NAMALWA (cell line): ENCODE measurements at places on chromosomes 6 and 20.

GRCh38 chr6:56374841-56375369 lies 127.5 kb upstream of the COL21A1 start:
- no peak for DNase-seq

DNA sequence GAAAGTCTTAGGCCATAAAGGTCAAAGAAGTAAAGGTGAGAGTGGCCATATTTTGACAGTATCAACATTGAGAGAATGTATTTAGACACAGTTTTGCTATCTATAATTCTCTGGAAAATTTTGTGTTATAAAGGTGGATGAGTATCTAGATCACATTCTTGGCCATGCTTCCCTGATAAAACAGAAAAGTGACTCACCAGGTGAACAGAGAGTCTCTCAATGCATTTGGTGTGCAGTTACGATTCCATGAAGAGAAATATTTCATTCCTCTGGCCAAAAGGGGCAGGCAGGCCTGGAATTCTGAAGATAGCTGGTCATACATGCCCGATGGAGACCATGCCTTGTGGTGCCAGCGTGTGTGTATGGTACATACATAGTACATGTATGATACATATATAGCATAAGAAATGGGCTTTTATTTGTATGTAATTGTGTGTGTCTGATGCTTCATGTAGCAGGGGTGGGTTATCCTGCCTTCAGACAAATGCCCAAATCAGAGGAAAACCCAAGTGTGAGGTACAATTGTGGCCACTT lies 164.0 kb downstream of the SOBP start:
- no peak for DNase-seq

DNA sequence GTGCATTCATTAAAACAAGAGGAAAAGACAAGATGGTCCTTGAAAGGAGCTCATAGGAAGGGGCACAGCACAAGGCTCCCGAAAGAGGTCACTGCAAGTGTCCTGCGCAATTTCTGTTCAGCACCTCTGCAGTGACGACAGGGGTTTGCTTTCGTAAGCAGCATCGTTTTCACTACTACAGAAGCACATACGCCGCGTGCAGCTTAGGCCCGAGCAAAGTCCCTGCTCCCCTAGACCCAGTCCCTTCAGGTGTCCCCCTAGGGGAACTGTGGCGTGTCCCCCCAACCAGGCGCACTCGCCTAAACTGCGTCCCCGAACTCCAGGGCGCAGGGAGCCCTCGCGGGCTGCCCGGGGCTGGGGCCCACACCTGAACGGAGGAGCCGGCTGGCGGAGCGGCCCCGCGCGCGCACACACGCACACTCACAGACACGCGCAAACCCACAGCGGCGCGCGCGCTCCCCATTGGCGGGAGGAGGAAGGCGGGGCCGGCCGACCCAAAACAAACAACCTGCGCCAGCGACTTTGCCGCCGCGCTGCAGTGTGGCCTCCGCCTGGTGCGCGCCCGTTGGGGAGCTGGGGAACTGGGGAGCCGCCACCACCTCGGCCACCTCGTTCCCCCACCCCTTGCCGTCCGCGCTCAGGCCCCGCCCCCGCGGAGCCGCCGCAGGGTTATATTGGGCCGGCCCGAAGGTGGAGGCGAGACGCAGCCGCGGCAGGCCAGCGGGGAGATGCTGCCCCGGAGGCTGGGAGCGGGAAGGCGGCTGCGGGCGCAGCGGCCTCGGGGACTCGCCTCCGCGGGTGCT lies at the start of gene FOXQ1:
Gene FOXQ1 (plus strand): TSS at position 699 of the 803 bp plus-strand sequence. CDS start 607 bp downstream, outside the sequence.
- no peak for DNase-seq

GRCh38 chr6:143515061-143515760 lies 3.7 kb upstream of the FUCA2 start:
- DNase-seq: no peak

DNA sequence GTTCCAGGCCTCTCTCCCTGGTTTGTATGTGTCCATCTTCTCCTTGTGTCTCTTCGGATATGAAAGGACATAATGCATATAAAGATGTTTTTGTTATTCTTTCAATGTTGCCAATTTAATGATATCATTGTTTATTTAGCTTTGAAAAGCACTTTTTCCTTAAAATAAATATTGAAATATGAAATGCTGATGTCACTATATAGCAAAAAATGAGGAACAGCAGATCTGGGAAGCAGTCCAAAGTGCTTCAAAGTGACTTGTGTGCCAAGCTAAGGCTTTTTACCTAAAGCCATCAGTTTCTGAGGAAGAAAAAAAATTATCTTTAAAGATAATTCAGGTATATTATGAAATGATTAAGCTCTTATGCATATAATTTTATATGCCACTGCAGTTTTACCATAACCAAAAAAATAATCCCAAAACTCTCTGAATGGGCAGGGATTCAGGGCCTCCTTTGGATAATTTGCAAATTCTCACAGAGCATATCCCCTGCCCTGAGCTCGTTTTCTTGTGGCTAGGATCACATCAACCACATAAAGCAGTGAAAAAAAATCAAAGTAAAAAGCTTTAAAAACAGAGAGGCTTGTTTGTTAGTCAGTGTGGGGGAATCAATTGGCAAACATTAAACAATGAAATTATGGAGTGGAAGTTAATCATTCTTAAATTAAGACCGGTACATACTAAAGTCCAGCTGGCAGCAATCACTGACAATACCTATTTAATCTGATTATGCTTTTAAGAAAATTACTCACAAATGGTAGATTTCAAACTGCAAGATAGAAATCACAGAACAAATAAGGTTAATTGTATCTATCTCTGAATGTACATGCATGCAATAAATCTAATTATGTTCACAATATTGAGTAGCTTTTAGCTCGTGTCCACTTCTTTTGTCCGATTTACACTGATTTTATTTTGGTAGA lies 1027.9 kb upstream of the ADGRB3 start:
- no peak for DNase-seq

GRCh38 chr6:53411451-53411850 lies 62.7 kb upstream of the ELOVL5 start:
- no peak for DNase-seq

GRCh38 chr6:137217801-137218472 lies 1.2 kb downstream of the IFNGR1 start:
- DNase-seq: peak; percentile 43

- DNase-seq: no peak
Measured at GRCh38 chr6:85419046-85419759, 30.7 kb upstream of the NT5E start.

DNA sequence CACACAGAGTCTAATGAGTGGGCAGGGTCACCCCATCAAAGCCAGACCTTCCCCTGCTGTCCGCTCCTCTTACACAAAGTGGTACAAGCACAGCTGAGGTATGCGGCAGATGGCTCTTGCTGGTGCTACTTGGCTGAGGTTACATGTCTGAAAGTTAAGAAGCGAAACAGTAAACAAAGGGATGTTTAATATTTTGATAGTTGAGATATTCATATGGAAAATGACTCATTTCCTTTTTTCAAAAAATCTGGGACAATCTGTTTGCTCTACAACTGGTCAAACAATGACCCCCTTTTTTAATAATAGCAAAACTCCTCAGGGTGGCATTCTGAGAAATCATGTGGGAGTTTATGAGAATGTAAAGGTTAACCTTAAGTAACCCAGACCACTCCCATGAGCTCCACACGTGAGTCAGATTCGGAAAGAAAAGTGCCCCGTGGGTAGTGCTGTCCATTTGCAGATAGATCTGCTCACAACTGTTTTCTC lies 245.3 kb downstream of the TBXT start:
- no peak for DNase-seq

- no peak for DNase-seq
Measured at GRCh38 chr6:72861059-72861458, 239.2 kb downstream of the KCNQ5 start.

DNA sequence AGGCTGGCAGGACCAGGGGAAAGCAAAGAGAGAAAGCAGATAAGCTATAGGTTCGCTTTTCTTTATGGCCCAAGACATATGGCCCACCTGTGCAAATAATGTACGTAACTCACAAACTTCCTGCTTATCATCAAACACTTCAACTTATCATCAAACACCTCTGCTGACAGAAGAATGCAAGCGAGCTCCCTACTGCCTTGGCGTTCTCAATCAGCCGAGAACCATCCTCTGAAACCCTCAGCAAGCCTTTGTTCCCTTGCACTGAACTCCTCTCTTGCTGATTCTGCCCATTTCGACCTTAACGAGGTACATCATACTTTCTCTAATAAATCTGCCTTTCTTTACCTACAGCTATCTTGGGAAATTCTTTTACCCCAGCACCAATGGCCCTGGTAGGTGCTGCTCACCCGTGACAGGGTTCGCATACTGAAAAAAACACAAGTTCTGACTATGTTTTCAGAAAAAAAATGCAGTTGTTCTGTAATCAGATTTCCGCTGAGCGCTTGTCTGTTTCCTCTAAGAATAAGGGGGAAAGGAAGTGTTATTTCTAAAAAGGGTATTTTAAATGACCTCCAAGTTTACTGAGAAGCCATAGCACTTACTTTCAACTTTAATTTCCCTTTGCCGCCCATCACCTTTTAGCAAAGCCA lies 28.3 kb downstream of the SERPINB6 start:
- DNase-seq: peak; percentile 9

DNA sequence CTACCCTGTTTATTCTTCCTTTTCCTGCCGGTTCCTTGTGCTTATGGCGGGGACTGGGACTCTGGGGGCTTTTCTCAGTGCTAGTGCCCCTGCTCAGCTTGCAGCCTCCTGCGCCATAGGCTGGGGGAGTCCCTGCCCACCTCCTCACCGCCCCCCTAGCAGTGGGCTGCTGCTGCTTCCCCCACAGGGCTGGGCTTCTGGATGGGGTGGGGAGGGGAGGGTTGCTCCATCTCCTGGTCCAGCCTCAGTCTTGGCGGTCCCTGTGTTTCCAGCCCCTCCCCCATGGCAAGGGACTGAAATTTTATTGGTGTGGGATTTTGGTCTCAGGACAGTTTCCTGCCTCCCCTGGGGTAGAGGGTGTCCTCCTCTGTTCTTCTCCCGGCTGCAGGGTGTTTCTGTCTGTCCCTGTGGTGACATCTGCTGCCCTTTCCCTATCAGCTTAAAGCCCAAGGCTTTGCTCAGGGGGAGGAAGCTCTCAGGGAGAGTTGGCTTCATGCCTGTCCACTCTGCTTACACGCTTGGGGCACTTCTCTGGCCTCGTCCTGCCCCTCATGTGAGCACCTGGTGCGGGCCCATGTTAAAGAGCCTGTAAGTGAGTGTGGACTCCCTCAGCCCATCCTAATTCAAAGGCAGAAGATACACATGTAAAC lies 100.6 kb downstream of the HIVEP1 start:
- DNase-seq: no peak

GRCh38 chr20:54324041-54324440 lies 116.2 kb downstream of the PFDN4 start:
- no peak for DNase-seq

DNA sequence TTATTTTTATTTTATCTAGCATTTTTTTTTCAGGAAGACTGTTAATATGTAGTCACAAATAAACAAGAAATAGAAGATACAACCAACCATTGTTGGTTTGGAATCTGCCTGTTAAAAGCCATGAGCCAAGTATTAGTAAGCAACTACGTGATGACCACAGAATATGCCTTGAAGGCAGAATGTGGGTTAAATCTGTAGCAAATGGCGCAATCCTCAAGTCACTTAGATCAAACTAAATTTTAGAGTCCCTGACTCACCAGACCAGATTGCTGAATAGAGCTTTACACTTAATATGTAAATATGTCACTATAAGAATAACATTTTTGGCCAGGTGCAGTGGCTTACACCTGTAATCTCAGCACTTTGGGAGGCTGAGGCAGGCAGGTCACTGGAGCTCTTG lies 800.1 kb upstream of the CITED2 start:
- DNase-seq: no peak

- no peak for DNase-seq
Measured at GRCh38 chr6:157841211-157841840, 18.3 kb downstream of the SNX9 start.

DNA sequence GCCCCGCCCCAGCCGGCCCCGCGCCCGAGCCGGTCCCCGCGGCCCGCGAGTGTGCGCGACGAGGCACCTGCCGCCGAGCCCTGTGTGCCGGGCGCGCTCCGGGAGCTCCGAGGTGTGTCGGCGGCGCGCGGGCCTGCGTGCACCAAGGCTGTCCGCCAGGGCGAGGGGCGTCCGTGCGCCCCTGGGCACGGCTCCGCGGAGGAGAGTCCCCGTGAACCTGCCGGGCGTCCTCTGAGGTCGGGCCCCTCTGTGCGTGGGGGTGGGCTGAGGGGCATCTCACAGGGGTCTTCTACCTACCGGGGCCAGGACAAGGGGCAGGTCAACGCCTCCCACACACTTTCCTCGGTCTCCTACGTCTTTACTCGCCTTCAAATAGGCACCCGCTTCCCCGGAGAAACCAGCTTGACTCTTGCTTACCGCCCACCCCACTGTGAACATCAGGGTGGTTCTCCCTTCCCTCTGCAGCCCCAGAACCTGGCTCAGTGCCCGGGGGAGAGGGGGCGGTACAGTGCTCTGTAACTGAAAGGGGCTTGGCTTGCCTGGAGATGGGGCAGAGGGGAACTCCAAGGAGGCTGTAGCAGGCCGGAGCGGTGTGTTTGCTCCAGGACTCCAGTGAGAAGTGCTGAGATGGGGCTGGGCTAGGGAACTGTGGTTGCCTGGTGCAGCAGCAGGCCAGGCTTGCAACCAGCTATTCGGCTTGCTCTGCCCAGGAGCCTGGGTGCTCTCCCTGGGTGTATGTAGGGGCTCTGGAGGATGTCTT lies at the start of gene SAMD10:
Gene SAMD10 (minus strand): TSS at position 86 of the 760 bp plus-strand sequence. CDS start 175 bp downstream, outside the sequence.
- peak; percentile 81 for DNase-seq

DNA sequence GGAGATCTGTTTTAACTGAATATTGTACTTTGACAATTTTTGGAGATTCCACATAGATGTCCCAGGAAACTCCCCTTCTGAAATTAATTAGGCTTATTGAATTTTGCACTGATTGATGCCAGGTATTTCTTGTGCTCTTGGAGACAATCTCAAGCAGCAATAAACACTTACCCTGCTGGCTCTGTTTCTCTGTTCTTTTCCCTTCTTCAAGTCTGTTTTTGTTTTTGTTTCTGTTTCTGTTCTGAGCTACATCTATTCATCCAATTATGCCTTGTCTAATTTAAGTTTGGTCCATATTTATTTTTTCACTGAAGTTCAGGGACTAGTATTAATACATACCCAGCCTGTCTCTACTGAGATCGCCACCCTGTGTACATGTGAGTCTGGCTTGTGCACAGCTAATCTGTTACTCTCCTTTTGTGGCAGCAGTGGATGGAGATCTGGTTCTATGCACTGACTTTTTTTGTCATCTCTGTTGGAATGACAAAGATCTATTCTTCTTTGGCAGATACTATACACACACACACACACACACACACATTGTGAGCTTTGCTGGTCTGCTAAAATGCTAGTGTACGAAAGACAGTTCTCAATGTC lies 51.9 kb downstream of the IL22RA2 start:
- no peak for DNase-seq

GRCh38 chr6:42443312-42444060 lies 8.2 kb downstream of the TRERF1 start:
- no peak for DNase-seq

- DNase-seq: no peak
Measured at GRCh38 chr6:147142684-147143245, 61.5 kb upstream of the STXBP5 start.

- DNase-seq: no peak
Measured at GRCh38 chr20:57020364-57020763, 246.1 kb downstream of the BMP7 start.

GRCh38 chr6:81697559-81697958 lies 54.9 kb downstream of the TENT5A start:
- no peak for DNase-seq
